ENCODE measurements at places on chromosomes 5 and 9.

DNA sequence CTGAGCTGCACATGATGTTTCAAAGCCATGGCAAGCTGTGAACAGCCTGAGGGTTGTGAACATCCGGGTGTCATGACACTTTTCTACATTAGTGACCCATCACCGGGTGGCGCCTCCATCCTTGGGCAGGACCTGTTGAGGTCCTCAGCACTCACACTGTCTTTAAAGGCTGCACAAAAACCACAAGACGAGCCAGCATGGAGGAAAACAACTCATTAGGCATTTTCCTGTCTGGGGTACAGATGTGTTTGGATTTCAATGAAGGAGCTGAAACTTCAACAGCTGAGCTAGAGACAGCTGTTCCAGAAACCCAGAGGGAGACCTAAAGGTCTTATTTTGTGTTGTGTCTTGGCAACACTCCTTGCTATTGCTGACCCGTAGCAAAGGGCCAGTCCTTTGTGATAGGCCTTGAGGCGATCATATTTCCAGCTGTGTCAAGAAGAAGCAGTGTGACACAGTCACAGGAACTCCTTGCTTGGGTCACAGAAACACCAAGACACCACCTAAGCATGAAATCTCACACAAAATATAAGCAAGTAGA, 151.8 kb upstream of the VLDLR start:
- no peak for DNase-seq

- no peak for DNase-seq
Measured at GRCh38 chr9:90851444-90851843, 49.8 kb downstream of the SYK start.

DNA sequence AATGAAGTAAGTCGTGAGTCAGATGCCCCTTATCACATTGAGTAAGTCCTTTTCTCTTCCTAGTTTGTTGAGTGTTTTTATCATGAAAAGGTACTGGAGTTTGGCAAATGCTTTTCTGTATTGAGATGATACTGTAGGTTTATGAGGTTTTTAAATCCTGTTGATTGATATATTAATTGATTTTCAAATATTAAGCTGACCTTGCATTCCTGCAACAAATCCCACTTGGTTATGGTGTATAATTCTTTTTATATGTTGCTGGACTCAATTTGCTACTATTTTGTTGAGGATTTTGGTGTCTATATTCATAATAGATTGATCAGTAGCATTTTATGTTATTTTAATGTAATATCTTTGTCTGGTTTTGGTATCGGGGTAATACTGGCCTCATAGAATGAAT, 81.0 kb upstream of the BNC2 start:
- no peak for DNase-seq

DNA sequence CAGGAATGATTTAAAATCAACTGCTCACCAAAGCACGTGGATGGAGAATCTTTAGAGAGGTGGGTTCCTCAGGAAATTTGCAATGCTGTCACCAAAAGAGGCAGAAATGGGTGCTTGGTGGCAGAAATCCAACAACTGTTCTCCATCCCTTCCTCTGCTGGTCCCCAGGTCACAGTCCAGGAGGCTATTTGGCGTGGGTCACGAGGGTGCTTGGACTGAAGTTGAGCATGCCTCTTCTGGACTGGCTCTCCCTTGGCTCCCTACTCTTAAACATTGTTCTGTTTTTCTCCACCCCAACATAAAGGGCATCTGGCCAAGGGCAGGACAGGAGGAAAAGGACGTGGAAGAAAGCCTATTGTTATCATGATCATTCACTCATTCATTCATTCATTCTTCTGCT, 58.9 kb downstream of the WWC1 start:
- DNase-seq = no peak

- DNase-seq = no peak
Measured at GRCh38 chr5:1336749-1337488, 8.0 kb downstream of the CLPTM1L start.

- DNase-seq = no peak
Measured at GRCh38 chr5:79576606-79577289, 35.5 kb upstream of the TENT2 start.

DNA sequence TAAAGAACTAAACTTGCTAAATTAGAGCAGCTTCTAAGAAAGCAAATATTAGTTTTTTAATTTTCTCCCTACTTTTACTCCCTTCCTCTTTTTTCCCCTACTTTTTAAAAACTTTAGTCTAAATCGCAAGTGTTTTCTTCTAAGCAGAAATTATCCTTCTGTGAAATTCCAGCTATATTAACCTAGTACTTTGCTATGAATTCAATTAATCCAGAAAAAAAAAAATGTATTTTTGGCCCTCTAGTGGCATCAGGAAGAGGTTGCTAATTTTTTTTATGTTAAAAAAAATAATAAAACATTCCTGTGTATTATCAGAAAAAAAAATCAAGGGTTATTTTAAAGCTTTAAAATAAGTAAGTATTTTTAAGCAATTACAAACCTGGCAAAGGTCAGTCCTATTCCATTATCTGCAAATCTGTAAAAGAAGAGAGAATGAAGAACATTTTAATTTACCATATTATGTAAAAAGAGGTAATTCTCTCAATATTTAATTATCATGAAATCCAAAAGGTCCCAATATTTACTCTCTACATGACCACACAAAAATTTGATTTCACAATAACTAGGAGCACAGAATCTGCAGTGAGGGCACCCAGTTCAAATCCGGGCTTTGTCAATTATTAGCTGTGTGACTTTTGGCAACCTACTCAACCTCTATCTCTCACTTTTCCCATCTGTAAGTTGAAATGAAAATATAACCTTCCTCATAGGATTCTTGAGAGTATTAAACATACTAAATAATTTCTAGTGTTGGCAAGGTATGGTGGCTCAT, 52.0 kb downstream of the CEMIP2 start:
- no peak for DNase-seq

DNA sequence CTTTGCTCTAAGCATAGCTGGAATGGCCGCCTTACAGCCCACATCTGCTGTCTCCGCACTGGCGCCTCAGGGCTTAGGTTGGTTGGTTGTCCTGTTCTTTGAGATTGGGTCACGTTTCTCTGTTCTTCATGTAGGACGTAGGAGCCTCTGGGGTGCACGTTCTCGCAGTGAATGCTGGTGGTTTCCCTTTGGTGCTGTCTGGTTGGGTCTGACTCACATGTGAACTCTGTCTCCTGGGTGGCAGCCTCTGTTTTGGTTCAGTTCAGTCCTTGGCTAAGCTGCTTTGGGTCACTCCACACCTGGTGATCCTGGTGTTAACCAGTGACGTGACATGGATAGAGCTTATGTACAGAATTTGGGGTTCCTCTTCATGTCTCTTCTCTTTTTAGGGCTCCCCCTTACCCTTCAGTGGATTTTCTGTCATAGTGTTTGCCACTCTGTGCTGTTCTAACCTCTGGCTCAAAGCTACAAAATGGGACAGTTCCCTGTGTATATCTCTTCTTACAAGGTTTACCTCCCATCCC, 12.6 kb upstream of the LPCAT1 start:
- no peak for DNase-seq

DNA sequence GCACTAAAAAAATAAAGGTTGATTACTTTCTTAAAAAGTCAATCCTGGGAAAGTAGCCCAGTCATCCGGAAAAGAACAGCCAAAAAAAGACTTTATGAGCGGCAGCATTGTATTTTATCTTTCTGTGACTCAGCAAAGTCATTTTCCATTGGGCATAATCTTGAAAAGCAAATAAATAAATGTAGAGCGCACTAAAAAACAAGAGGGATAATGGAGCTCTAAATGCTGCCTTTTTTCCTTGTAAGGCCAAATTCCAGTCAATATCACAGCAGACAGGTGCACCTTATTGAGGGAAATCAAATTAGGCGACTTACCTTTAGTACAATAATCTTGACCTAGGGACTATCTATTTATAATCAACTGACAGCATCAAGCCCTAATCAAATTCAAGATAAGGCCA, 266.8 kb downstream of the MTRR start:
- DNase-seq = no peak

GRCh38 chr9:127129073-127129717, 6.8 kb upstream of the ANGPTL2 start:
- no peak for DNase-seq

GRCh38 chr5:34789021-34789531, 49.9 kb upstream of the TTC23L start:
- DNase-seq = no peak

GRCh38 chr5:62886603-62887315, 308.1 kb downstream of the LRRC70 start:
- no peak for DNase-seq

GRCh38 chr9:136546697-136547501, 1.1 kb upstream of the NOTCH1 start:
- no peak for DNase-seq

DNA sequence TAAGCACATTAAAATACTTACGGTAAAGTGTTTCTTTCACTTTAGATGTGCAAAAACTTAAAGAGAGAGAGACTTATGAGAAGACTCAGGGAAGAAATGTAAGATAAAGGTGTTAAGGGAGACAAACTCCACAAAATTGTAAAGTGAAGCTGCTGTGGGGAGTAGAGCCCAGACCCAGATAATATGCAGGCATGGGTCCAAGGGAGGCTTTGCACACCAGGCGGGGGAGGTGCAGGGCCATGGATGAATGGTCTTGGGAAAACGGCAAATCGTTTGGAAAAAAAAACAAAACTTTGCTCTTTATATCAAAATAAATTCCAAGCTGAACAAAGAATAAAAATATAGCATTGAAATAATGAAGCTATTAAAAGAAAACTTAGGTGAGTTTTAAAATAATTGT, 9.1 kb downstream of the SYK start:
- no peak for DNase-seq

DNA sequence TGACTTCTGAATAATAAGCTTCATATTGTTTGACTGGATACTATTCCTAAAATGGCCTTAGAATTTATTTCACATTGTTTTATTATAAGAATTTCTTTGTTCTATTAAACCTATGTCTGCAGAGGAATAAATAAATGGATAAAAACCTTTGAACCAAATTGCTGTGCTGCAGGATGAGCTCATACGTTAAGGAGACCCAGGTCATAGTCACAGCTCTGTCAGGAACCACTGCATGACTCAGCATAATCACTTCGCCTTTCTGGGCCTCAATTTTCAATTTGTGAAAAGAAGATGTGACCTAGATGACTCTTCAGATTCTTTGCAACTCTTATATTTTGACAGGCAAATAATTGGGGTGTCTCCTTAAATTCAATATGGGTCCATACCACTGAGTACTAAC, 36.7 kb upstream of the HMHB1 start:
- no peak for DNase-seq

DNA sequence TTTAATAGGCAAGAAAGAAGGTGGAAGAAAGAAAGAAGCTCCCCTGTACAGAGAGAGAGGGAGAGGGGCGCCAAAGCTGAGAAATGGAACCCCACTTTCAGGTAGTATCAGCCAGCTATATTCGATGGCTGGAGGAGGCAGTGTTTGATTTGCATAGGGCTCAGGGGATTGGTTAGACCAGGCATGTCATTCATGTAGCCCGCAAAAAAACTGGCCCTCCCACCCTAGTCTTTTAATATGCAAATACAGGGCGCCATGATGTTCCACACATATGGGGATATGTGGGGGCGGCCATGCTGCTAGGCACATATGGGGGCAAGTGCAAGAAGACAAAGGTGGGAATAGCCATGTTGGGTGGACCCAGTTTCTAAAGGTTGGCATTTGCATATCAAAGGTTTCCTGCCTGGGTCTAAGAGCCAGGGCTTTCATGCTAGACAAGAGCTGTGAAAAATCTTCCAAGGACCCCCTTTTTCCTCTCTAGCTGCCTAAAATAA, 174.4 kb upstream of the ADRA1B start:
- DNase-seq = no peak

DNA sequence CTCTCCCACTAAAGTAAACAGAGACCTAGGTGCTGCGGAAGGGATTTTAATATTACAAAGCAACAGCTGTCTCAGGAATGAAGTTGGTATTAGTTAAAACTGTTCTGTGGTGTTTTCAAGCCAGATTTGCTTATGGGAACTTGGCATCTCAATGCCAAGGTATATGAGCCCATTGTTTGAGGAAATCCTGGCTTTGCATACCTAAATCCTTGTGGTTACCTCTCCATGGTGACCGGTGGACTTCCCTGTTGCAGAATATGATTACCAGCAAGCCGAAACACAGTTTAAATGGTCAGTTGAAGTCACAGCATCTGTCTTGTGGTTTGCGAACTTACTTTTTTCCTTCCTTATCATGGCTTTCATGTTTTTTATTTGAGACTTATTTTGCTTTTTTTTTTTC, 62.3 kb upstream of the TXNDC8 start:
- DNase-seq = no peak

GRCh38 chr5:76974785-76975184, 21.9 kb downstream of the CRHBP start:
- DNase-seq = no peak

- DNase-seq = peak; percentile 1
Measured at GRCh38 chr9:77616191-77616590, 31.9 kb downstream of the GNA14 start.

Measured in NCI-H1092 (cell line).